ENCODE measurements at places on chromosomes 4 and X. TPM values are rescaled to one million over a fixed set of nuclear protein-coding genes. Genes with fewer than 3 reads are reported as not detected.

- no peak overlapping the region for H3K27ac ChIP-seq
- H3K4me3 ChIP-seq = no peak overlapping the region
- no peaks in the 10 kb centered on the region for H3K36me3 ChIP-seq
Measured at GRCh38 chr4:40238008-40238699, 41.3 kb downstream of the RHOH start.

- peaks cover 9% of the 10 kb centered on the region for H3K36me3 ChIP-seq
- H3K27ac ChIP-seq = no peak overlapping the region
- DNase-seq = no peak
- H3K27me3 ChIP-seq = no peaks in the 10 kb centered on the region
Measured at GRCh38 chrX:125681058-125681457, 361.4 kb downstream of the TEX13C start.

DNA sequence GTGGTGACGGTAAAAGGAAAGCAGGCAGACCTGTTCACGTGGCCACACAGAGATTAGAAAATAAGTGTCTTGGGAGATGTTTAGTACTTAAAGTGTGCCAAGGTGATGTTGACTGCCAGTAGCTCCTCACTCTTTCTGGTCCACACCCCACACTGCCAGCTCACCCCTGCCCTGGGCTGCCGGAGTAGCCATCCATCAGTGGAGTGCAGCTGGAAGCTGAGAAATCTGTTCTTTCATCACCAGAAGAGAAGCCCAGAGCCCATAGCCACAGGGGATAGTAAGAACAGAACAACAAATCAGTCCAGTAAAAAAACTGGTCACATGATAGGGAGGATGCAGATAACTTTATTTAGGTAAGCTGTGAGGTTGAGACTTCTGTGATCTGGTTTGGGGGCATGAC is 64.1 kb downstream of the WWC2 start:
- no peak overlapping the region for H3K27ac ChIP-seq
- H3K4me1 ChIP-seq = peaks cover 11% of the 10 kb centered on the region
- no peak for DNase-seq
- no peaks in the 10 kb centered on the region for H3K27me3 ChIP-seq

- no peaks in the 10 kb centered on the region for H3K36me3 ChIP-seq
- peaks cover 4% of the 10 kb centered on the region for H3K4me1 ChIP-seq
Measured at GRCh38 chr4:168870004-168870403, 140.1 kb downstream of the CBR4 start.

- DNase-seq = no peak
- no peaks in the 10 kb centered on the region for H3K36me3 ChIP-seq
- H3K27me3 ChIP-seq = no peaks in the 10 kb centered on the region
Measured at GRCh38 chrX:14073556-14073955, 43.9 kb upstream of the GEMIN8 start.

- H3K36me3 ChIP-seq = peaks cover 17% of the 10 kb centered on the region
- H3K27ac ChIP-seq = no peak overlapping the region
- DNase-seq = peak; percentile 58
- peaks cover 2% of the 10 kb centered on the region for H3K4me1 ChIP-seq
Measured at GRCh38 chrX:115561605-115562479, 868 bp downstream of the PLS3 start.

- DNase-seq = peak; percentile 53
- no peaks in the 10 kb centered on the region for H3K27me3 ChIP-seq
- H3K27ac ChIP-seq = no peak overlapping the region
- H3K36me3 ChIP-seq = peaks cover 6% of the 10 kb centered on the region
- H3K4me3 ChIP-seq = peak overlapping the region; percentile 86
Measured at GRCh38 chr4:2537011-2537830, 774 bp downstream of the FAM193A start.

- no peaks in the 10 kb centered on the region for H3K36me3 ChIP-seq
- H3K27me3 ChIP-seq = no peaks in the 10 kb centered on the region
- no peak overlapping the region for H3K27ac ChIP-seq
- H3K4me3 ChIP-seq = no peak overlapping the region
- peaks cover 23% of the 10 kb centered on the region for H3K4me1 ChIP-seq
Measured at GRCh38 chr4:22504922-22505321, 10.9 kb downstream of the ADGRA3 start.

DNA sequence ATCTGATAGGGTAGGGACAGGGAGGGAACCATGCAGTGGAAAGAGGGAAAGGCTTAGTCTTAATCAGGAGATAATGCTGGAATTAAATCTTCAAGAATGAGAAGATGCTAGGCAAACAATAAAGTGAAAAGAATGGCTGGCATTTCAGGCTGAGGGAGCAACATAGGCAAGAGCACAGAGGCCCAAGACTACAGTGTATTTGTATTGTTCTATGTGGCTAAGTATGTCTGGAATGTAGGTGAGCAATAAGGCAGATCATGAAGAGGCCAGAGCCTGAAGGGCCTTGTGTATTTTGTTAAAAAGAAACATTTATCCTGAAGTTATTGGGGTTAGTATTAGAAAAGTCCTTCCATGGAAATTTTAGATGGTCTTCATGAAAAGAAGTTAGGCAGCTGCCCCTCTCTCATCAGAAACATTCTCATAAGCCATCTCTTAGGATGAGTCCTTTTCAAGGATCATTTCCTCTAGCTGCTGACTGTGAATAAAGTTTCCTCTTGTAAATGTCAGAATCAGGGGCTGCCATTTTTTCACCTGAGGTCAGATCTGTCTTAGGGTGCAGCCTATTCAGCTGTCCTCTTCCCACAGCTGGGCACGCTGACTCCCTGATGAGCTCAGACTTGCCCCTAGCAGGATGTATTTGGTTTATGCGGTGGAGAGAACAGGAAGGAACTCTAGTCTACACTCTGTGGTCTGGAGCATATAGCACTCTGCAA is 46.3 kb downstream of the ATP10D start:
- no peak for DNase-seq
- H3K36me3 ChIP-seq = peaks cover 21% of the 10 kb centered on the region
- peaks cover 3% of the 10 kb centered on the region for H3K4me1 ChIP-seq
- H3K4me3 ChIP-seq = no peak overlapping the region

DNA sequence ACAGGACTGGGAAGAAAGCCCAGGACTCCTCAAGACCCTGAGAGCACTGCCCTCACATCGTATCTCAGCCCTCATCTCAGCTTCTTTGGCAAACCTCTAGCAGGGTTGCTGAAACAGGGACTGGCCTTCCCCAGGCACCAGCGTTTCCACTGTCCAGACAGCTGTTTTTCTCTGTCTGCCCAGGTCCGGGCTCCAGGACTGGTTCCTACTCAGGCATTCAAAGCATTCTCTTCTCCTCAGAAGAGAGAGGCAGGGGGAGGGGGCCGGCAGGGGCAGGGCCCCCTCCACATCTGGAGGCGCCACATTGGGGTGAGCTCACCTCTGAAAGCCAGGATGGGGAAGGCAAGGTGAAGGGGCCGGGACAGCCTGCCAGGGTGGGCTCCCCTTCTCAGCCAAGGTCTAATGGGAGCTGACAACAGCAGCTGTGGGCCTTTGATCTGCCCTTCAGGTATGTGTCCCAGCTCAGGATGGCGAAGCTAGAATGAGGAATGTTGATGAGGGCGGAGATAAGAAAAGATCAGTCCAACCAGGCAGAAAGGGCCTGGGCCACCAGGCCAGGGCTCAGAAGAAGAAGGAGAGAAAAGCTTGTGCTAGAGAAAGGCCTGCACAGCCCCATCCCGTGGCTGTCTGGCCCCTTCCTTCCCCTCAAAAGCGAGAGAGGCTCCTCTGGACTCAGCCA is 60.4 kb downstream of the PJA1 start:
- no peak for DNase-seq
- H3K27me3 ChIP-seq = no peaks in the 10 kb centered on the region
- no peaks in the 10 kb centered on the region for H3K36me3 ChIP-seq
- H3K4me3 ChIP-seq = no peak overlapping the region
- no peaks in the 10 kb centered on the region for H3K4me1 ChIP-seq

GRCh38 chrX:20144491-20144890 is 2.9 kb upstream of the EIF1AX start:
- H3K27me3 ChIP-seq = no peaks in the 10 kb centered on the region
- no peak overlapping the region for H3K27ac ChIP-seq
- H3K4me1 ChIP-seq = no peaks in the 10 kb centered on the region
- H3K36me3 ChIP-seq = peaks cover 8% of the 10 kb centered on the region
- H3K4me3 ChIP-seq = no peak overlapping the region

- no peaks in the 10 kb centered on the region for H3K4me1 ChIP-seq
- H3K27me3 ChIP-seq = no peaks in the 10 kb centered on the region
- no peak overlapping the region for H3K27ac ChIP-seq
- no peak overlapping the region for H3K4me3 ChIP-seq
- no peaks in the 10 kb centered on the region for H3K36me3 ChIP-seq
- DNase-seq = no peak
Measured at GRCh38 chr4:125891597-125892258, 577.0 kb downstream of the FAT4 start.

- no peak for DNase-seq
- no peaks in the 10 kb centered on the region for H3K27me3 ChIP-seq
- H3K36me3 ChIP-seq = no peaks in the 10 kb centered on the region
- no peaks in the 10 kb centered on the region for H3K4me1 ChIP-seq
Measured at GRCh38 chr4:157728215-157728614, 444.6 kb downstream of the GASK1B start.

DNA sequence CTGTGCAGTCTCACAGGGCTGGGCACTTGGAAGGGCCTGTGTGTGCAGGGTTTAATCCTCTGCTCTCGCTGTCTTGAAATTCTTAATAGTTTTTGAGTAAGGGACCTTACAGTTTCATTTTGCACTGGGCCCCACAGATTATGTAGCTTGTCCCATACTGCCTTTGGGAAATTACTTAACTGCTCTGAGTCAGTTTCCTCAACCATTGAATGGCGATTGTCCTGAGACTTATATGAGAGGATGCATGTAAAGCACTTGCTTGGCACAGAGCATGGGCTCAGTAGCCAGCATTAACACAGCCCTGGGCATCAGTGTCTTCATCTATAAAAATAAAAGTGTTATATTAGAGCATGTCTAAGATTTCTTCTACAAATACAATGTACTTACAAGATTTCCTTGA is 55.8 kb downstream of the CLCN5 start:
- H3K27me3 ChIP-seq = no peaks in the 10 kb centered on the region
- no peak overlapping the region for H3K4me3 ChIP-seq
- H3K36me3 ChIP-seq = no peaks in the 10 kb centered on the region
- H3K4me1 ChIP-seq = no peaks in the 10 kb centered on the region

DNA sequence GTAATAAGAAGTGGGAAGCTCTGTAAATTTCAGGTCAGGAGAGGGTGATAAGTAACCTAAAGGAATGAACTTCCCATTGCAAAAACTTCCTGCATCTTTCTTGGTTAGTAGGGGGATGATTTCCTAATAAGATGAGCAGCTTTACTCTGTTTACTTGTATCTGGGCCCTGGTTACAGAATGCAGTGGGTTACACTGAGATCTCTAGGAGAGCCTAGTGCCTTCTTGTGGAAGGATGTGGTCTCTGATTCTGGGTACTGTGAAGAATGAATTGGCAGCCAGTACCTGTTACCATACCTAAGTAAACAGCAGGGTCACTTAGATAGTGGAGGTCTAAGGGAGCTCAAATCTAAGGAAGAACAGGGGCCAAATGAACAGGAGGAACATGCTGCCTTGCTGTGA is 320.6 kb downstream of the ARHGAP10 start:
- H3K4me1 ChIP-seq = no peaks in the 10 kb centered on the region
- no peaks in the 10 kb centered on the region for H3K27me3 ChIP-seq
- no peak for DNase-seq
- H3K27ac ChIP-seq = no peak overlapping the region
- no peaks in the 10 kb centered on the region for H3K36me3 ChIP-seq

DNA sequence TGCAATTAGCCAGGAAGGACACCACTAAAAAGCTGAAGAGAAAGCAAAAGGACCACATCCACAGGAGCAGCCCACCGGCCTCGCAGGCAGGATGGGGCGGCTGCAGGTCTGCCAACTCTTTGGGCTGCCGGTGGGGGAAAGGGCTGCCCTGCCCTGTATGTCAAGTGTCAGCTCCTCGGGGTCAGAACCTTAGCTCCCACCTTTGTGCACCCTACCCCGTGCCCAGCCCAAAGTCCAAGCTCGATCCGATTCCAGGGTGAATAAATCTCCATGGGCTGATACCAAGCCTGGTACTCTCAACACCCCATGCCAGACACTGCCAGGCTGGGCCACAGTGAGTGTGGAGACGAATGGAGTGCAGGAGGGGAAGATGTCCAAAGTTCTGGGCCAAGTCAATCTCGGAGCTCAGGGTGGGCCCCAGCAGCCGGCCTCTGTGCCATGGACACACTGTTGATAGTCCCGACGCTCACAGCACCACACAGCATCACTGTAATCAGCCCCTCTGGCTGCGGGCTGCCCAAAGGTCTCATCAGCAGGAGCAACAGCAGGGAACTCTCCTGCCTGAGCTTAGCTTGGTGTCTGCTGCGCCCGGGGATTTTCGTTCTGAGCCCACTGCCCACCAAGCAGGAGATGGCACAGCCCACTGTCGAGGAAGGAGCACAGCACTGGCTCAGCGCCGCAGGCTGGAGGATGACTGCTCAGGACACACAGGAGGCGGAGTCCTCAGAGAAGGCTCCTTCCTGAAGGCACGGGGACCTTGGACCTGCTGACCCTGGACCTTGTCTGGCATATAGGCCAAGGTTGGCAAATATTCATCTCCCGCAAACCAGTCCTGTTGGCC is 84.4 kb downstream of the JAKMIP1 start:
- H3K36me3 ChIP-seq = no peaks in the 10 kb centered on the region
- no peaks in the 10 kb centered on the region for H3K27me3 ChIP-seq
- peaks cover 13% of the 10 kb centered on the region for H3K4me1 ChIP-seq
- DNase-seq = no peak
- no peak overlapping the region for H3K4me3 ChIP-seq

DNA sequence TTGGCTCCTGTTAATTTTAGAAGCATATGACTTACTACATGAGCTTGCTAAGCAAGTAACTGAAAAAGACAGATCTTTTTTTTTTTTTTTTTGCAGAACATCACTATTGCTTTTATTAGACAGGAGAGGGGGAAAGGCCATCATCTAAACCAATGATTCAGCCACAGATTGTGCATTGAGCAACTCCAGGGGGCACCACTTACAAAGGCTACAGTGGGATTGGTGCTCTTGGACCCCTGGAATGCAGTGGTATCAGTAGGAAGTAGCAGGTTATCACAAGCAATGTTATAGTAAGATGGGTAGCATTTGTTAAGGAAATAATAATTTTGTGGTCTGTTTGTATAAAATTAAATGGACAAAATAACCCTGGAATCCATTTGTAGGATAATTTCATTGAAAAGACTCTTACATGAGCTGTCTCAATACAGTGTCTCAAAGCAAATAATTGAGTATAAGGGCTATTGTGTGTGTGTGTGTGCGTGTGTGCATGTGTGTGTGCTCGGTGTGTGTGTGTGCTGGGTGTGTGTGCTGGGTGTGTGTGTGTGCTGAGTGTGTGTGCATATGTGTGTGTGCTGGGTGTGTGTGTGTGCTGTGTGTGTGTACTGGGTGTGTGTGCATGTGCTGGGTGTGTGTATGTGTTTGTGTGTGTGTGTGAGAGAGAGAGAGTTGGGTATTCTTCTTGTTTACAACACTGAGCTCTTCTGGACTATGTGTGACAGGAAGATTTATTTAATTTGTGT is 296.3 kb downstream of the PCDH7 start:
- DNase-seq = peak; percentile 28
- no peak overlapping the region for H3K27ac ChIP-seq
- no peaks in the 10 kb centered on the region for H3K27me3 ChIP-seq
- H3K4me1 ChIP-seq = no peaks in the 10 kb centered on the region
- H3K36me3 ChIP-seq = no peaks in the 10 kb centered on the region

The TBC1D9 gene
- total RNA-seq = 0.86 TPM

The CYBB gene
- 0.04 TPM for total RNA-seq

The APOOL gene
- total RNA-seq = 8.0 TPM

The FAM47C gene
- not detected for total RNA-seq

The RAB33A gene
- total RNA-seq = 0.59 TPM
